ENCODE measurements at places on chromosomes 3 and 15.

GRCh38 chr3:24828551-24828950 is 333.9 kb upstream of the THRB start:
- no peak for DNase-seq

- no peak for DNase-seq
Observed at GRCh38 chr3:50195501-50196252, 4.3 kb downstream of the GNAT1 start.

DNA sequence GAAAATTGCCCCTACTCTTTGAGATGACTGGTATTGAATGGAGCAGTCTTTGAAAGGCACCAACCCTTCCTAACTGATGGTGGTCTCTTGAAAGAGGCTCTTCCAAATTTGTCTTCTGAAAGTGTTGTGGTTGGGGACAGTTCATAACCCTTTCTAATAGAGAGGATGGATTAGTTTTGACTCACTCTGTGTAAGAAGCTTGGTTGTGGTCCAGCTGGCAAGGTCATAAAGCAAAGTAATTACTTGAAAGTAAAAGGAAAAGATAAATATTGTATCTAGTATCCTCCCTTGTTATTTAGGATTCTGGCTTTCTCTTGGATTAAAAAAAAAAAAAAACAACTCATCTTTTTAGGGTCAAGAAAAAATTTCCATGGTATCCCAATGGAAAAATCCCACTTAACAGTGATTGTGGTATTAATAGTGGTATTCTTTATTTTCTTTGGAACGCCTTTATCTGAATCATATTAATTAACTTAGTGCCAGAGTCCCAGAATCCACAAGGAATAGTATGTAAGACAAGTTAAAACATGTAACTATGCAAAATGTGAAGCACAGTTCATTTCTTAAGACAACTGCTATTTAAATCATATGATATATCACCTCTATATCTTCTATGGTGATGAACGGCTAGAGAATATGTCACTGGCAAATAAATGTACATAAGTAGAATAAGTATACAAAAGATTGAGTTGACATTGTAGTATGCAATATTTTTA is 469.3 kb upstream of the CDIN1 start:
- no peak for DNase-seq

DNA sequence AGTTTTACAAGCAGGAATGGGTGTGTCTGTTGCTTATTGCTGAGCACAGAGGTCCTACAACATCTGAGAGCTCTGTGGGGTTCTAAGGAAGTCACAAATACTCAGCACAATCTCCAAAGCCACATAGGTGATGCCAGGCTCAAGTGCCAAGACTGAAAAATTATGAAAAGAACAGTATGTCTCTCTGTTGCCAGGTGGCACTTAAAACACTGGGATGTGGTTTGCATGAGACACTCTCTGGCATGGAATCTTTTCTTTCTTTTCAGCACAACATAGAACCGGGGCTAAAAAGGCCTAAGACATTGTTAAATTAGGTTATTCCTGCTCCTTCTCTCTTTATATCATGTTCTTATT is 127.3 kb upstream of the PRICKLE2 start:
- DNase-seq = no peak

GRCh38 chr3:42349765-42350594 is 60.4 kb downstream of the LYZL4 start:
- no peak for DNase-seq

GRCh38 chr15:71526060-71526820 is 284.1 kb upstream of the NR2E3 start:
- DNase-seq = no peak

- DNase-seq = no peak
Observed at GRCh38 chr3:172159962-172160538, 120.7 kb downstream of the FNDC3B start.

GRCh38 chr3:187640569-187641059 is 29.6 kb downstream of the SST start:
- no peak for DNase-seq

GRCh38 chr3:111801693-111802092 is 57.4 kb upstream of the PHLDB2 start:
- no peak for DNase-seq

DNA sequence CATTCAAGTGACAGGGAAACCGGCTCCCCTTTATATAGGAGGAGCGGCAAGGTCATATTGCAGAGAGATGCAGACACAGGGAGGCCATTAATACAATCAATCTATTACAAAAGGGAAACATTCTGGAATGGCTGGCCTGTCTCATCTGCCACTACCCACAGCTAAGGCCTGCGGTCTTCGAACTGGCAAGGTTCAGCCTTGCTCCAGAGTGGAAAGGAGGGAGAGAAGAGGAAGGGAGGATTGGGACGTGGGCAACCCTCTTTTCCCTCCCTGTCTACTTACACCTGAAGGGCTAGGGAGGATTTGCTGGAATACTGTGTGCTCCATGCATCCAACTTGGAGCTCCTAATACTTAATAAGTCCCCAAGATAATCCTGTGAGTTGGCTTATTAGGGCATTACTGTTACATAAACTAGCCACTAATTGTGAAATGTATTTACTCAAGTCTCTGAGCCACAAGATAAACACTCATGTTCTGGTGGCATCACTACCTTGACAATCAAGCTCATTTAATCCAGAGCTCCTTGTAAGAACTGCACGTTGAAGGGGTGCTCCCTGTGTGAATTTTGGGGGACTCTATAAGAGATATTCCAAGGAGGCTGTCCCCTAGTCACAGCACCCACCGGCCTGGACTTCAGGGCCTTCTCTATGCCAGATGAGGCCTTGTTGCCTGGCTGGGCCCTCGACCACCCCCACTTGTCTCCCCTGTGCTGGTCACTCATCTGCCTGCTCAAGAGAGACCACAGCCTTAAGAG is 19.7 kb upstream of the CCDC174 start:
- no peak for DNase-seq

GRCh38 chr15:33328106-33328505 is 17.3 kb downstream of the RYR3 start:
- DNase-seq = no peak

DNA sequence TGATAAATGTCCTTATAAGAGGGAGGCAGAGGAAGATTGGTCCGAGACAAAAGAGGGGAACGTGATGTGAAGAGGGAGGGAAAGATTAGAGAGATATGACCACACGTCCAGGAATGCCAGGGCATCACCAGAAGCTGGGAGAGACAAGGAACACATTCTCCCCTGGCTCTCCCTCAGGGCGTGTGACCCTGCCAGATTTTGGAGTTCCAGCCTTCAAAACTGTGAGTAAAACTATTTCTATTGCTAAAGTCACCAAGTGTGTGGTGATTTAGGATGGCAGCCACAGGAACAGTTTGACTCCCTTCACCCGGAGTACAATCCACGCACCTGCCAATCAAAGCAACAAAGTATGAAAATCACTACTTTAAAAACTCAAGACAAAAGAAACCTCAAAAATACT is 32.1 kb upstream of the TJP1 start:
- no peak for DNase-seq

DNA sequence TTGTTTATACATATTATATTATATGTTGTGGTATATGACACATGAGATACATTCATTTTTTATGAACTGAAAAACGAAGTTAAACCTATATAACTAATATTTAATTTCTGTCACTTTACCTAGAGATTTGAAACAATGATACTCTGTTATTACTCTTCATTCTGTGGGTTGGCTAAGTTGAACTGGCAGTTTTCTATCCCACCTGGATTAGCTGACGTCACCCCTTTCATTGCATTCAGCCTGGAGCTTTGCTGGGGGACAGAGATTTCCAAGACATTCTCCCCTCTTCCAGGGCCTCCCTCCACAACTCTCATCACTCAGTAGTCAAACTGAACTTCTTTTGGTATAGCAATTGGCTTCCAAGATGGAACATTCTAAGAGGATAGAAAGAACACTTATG is 309.2 kb upstream of the SATB1 start:
- no peak for DNase-seq

GRCh38 chr3:188752850-188753249 is 418.9 kb upstream of the TPRG1 start:
- no peak for DNase-seq

GRCh38 chr15:31304751-31305365 is 21.8 kb upstream of the KLF13 start:
- DNase-seq = no peak

DNA sequence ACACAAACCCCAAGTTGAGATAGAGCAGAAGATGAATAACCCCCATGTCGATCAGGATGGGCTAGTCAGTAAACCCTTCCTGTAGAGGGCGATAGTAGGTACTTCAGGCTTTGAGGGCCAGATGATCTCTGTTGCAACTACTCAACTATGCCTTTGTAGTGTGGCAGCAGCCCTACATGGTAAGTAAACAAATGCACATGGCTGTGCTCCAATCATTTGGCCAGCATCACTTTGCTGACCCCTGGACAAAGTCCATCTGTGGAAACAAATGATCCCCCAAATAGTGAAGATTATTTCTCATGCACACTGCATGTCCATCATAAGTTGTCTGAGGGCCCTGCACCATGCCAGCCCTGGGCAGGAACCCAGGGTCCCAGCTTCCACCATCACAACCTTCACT is 402.2 kb upstream of the PROK2 start:
- no peak for DNase-seq

GRCh38 chr3:139732729-139733128 is 55.0 kb upstream of the NMNAT3 start:
- DNase-seq = no peak

- no peak for DNase-seq
Observed at GRCh38 chr3:185402561-185402960, 39.6 kb downstream of the MAP3K13 start.

DNA sequence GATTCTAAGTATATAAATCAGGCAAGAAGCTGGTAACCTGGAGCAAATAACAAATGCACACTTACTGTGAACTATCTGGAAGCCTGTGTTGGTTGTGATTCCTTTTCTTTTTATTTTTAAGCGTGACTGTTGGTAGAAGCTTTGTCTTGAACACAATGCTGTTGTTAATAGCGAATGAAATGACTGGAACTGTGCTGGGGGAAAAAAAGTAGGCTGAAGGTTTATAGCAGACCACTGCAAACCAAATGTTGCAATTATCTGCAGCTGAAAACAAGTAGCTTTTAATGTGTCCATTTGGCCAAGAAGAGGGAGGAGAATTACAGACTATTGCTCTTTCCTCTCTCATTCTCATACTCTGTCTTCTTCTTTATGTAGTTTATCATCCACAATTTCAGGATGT is 184.5 kb upstream of the DNAJC19 start:
- DNase-seq = no peak

DNA sequence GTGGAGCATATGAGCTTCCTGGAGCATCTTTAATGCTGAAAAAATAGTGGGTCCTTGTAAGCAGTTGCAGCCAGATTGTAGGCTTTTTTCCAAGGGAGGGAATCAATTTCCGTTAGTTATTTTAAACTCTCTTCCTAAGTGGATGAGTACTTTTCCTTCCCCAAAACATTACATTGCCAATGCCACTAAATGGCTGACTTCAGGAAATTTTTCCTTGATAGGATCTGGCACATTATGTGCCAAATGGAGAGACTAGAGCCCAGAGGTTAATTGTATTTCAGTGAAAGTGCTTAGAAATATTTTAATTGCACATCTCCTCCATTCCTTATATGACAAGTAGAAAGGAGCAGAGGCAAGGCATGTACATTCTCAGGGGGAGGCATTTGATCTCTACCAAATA is 83.5 kb downstream of the TNFAIP8L3 start:
- no peak for DNase-seq

- DNase-seq = peak; percentile 49
Observed at GRCh38 chr3:45509038-45509767, 85.3 kb upstream of the LIMD1 start.

- no peak for DNase-seq
Observed at GRCh38 chr15:52140646-52141045, 28.1 kb upstream of the BCL2L10 start.

- no peak for DNase-seq
Observed at GRCh38 chr3:66210687-66211295, 10.0 kb upstream of the SLC25A26 start.

DNA sequence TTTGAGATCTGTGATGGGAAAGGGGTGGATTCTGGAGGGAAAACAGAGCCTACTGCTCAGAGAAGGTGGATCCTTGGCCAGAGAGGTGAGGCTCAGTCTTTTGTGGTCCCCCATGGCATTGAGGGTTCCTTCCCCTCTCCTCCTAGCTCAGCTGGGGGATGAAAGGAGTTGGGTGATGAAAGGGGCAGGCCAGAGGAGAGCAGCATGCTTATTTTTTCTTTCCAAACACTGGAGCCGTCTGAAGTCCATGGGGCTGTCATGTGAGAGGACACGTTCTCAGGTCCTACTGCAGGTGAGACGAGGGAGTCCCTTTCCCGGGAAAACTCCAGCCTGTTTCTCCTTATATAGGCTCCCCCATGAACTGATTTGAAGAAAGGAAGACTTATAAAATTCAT is 71.4 kb downstream of the SCN5A start:
- DNase-seq = no peak

DNA sequence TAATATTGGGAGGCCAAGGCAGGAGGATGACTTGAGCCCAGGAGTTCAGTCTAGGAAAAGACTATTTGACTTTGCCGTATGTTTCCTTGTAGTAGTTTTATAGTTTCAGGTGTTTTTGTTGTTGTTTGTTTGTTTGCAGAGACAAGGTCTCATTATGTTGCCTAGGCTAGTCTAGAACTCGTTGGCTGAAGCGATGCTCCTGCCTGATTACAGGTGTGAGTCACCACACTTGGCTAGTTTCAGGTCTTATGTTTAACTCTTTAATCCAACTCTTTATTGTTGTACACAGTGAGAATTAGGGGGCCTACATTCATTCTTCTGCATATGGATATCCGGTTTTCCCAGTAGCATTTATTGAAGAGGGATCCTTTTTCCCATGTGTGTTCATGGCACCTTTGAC is 32.0 kb downstream of the FAIM start:
- no peak for DNase-seq

- DNase-seq = no peak
Observed at GRCh38 chr15:37793851-37794250, 140.6 kb upstream of the TMCO5A start.

GRCh38 chr3:181921220-181921619 is 209.5 kb downstream of the SOX2 start:
- no peak for DNase-seq

DNA sequence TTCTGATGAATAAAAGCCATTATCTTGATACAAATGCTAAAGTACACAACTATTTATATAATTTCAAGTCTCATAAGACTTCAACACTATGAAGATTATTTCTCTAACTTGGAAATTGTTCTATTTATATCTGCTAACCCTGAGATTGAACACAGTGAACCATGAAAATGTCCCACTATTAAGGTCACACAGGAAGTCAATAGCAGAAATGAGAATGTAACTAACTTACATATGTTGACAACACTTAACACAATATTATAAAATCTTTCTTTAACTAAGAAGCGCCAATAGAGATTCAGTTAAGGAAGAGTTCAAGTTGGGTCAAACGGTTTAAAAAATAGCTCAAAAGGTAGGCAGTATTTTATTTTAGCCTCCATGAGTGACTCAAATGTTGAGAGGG is 551.8 kb upstream of the CBLB start:
- no peak for DNase-seq

GRCh38 chr3:138114988-138115971 is at the start of gene DZIP1L:
Gene DZIP1L (minus strand): TSS chr3:138115608. CDS start chr3:138103971, 11,637 bp downstream.
- DNase-seq = peak; percentile 27
